AG10803 (cell line): ENCODE measurements at places on chromosomes 12 and 14.
A peak's percentile ranks its signal among the peaks of the same experiment; 100 is the strongest.

- no peak for DNase-seq
These were observed 54.1 kb downstream of the MAP1LC3B2 start for GRCh38 chr12:116613256-116613655.

DNA sequence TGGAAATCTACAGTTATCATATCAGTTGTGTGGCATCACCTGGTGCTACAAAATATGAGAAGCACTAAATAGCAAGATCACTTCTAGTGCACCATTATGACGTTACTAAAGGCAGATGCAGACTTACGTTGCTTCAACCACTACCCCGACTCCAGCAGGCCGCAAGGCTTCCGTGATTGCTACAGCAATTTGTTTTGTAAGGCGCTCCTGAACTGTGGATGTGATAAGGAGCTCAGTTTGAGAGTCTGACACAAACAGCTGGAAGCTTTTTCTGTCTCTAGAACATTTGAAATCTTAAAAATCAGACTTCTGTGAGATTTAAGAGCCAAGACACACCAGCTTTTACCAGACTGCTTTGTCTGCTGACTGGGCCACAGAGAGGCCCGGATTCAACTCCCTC is 57.0 kb downstream of the GCH1 start:
- no peak for DNase-seq

- DNase-seq = no peak
These were observed 7.7 kb downstream of the LUM start for GRCh38 chr12:91103624-91104023.

DNA sequence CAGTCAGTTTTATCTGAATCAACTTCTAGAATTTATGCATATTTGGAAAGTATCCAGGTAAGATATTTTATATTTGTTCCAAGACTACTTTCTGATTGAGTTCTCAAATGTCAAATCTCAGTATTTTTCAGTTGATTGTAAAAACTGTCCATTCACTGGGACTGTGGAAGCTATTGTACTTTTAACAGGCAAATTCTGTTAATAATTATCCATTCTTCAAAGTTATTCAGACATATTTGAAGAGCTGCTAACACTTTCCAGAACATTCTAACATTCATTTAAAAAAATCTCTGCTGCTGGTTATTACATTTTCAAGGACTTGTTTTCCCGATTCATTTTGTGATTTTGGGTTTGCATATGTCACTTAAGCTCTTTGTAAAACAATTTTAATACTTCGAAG is 59.7 kb downstream of the PIK3C2G start:
- DNase-seq = no peak

DNA sequence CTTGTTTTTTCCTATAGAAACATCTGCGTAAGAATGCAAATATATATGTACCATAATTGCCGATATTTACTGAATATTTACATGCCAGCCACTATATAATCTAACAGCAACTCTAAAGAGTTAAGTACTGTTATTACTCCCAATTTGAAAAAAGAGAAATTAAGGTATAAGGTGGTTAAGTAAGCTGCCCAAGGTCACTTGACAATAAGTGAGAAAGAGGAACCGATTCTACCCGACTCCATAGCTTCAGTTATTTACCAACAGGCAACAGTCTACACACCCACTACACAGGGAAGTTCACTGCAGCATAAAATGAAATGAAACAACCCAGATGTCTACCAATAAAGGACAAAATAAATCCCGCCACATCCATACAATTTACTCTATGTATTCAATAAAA is 1.1 kb downstream of the MIS18BP1 start:
- peak; percentile 15 for DNase-seq

- DNase-seq = no peak
These were observed 28.2 kb downstream of the DENND5B start for GRCh38 chr12:31562594-31563328.

DNA sequence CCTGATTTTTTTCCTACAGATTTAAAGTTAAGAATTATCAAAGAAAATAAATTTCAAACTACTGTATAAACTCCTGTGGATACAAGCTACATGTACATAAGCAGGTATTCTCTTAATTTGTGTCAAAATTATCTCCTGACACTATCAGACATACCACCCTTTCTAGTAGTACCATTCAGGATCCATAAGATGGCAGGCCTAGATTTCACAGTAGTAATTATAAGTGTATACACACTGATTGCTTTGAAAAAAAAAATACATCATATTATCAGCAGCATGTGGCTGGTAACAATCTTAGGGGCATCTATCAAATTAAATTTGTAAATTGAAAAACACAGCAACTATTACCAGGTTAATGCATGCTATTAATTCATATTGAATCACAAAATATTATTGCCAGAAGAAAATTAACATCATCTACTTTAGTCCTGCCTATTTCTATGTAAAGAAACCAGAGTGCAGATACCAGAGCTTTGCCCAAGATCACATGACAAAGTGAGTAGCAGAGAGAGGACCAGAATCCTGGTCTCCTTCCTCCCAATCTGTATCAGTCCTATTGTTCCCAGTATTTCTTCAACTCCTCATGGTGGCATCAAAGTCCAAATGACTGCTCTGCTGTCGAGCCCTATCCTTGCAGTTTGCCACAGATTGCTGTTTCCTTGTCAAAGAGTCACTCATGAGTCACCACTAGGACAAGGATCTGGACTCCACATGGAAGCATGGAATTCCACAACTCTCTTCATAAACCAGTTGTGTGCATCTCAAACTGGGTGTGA is 27.7 kb upstream of the CALM1 start:
- DNase-seq = peak; percentile 52

GRCh38 chr14:75489480-75489837 is 32.8 kb upstream of the BATF start:
- no peak for DNase-seq

- no peak for DNase-seq
These were observed 87.0 kb upstream of the EEA1 start for GRCh38 chr12:93015871-93016751.

GRCh38 chr14:103898204-103898603 is 30.1 kb upstream of the TDRD9 start:
- DNase-seq = no peak

- peak; percentile 59 for DNase-seq
These were observed 46.0 kb downstream of the SH2B3 start for GRCh38 chr12:111451649-111452129.

- DNase-seq = no peak
These were observed 717 bp downstream of the PKP2 start for GRCh38 chr12:32895688-32896431.

- DNase-seq = no peak
These were observed 63.9 kb downstream of the ATG14 start for GRCh38 chr14:55347748-55348147.

DNA sequence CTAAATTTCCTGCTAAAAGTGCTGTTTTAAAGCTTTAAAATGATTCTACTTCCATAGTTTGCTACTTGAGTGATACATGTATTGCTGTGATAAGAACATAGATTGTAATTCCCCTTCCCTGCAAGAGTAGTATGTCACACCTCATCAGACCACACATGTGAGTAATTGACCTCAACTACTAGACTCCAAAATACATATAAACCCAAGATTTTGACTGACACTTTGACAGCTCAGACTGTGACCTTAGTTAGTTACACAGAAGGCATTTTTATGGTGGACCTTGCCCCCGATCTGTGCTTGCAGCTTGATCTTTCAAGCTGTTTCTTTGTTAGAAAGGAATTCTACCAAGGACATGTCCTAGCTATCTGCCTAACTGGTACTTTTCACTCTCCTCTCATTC is 18.6 kb downstream of the APOBEC1 start:
- DNase-seq = no peak

- no peak for DNase-seq
These were observed 909.9 kb downstream of the NRXN3 start for GRCh38 chr14:79080040-79080439.

DNA sequence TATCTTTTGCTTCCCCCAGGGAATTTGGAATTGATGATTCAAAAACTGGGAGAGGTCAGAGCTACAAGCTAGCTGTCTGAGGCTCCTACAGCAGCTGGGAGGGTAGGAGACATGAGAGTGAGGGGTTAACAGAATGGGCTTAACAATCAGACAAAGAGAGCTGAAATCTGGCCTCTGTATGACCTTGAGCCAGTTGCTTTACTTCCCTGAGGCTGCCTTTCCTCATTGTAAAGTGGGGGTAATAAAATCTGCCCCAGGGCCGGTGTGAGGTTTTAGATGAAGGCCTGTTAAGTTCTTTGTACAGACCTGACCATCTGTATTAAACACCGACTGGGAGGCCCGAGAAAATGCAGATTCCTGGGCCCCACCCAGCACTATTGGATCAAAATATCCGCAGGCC is 164.3 kb upstream of the NOS1 start:
- no peak for DNase-seq

DNA sequence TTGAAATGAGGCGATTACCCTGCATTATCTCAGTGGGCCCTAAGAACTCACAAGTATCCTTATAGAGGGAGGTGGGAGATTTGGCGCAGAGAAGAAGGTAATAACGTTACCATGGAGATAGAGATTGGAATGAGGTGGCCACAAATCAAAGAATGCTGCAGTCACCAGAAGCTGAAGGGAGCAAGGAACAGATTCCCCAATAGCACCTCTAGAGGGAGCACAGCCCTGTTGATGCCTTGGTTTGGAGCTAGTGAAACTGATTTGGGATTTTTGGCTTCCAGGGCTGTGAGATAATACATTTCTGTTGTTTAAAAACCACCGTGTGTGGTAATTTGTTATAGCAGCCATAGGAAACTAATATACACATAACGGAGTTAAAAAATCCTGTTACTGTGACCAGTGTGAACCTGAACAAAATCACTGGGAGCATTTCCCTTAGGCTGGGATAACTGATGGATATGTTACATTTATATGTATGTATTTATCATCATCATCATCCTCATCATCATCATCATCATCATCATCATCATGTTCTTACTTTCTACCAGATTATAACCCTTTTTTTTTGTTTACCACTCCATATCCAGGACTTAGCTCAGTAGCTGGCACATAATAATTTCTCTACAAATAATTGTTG is 100.3 kb downstream of the LIN7A start:
- DNase-seq = peak; percentile 74

DNA sequence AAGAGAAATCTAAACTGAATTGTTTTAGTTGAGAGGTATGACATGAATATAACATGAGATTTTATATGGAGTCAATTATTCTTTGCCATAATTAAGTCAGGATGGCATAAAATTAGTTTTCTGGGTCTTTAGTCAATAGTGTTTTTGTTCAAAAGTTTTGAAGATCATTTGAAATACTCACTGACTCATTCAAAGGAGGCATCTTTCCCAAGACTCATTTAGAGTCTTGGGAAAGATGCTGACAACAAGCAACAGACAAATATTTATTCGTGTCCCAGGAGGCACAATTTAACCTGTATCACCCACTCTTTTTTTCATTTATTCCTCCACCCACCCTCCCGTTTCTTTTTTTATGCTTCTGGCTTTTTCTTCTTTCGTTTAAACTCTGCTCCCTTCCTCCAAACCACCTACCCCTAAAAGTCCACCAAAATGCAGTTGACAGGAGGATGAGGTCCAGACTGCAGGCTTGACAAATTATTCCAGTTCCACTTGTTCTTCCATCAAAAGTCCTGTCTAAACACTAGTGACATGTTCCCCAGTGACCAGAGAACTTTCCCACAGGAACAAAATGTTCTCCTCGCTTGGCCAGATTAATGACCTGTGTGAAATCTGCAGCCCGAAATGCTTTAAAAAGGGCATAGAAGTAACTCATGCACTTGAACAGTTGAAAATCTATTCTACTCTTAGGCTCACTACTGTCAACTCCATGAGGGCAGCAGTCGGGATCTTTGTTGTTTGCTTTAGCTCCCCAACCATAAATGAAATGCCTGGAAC is 43.3 kb upstream of the CSRP2 start:
- DNase-seq = peak; percentile 51

GRCh38 chr14:30223385-30223785 is 295.7 kb upstream of the PRKD1 start:
- DNase-seq = peak; percentile 80
